ENCODE measurements at places on chromosomes 3 and 15.

DNA sequence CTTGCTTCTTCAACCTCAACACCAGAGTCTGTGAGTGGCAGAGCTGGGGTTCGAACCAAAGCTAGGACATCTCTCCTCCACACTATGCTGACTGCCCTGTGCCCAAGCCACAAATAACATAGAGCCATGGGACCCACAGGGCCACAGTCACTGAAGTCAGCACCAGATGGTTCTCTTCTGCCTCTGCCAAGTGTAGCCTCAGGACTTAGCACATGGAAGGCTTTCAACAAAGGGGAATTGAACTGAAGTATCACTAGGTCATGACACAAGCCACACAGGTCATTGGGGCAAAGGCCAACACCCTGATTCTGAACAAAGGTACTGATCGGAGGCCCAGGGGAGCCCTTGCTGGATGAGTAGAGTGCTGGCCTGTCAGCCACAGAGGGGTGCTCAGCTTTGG is 83.6 kb downstream of the BDH1 start:
- DNase-seq: no peak

DNA sequence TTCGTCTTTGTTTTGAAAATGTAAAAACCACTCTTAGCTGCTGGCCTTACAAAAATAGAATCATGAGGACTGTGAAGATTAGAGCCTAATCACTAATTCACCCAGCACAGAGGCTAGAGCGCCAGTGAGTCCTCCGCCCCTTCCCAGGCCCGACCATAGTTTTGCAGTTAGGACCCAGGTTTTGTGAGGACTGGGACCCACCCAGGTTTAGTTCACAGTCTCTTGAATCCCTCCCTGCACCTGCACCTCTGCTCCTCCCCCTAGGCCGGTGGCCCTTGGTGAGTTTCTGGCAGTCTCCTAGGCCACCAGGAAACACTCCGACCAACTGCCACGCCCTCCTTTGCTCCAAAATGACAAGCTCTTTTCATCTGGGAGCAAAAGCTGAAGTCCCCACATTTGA is 136.0 kb upstream of the CCDC54 start:
- DNase-seq: no peak

DNA sequence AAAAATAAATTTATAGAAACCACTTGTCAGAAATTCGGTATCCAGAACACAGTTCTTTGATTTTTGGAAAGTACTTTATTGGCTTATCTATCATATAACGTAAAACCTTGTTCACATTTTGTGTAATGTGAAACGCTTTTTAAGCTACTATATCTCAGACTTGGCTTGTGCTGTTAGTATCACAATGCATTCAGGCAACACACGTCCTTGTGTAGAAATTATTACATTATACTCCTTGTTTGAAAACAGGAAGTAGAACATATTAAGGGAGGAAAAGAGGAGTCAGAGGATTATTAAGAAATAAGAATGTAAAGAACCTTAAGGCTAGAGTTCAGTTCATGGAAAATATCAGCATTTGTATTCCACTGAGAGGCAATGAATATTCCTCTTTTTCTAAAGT is 1.6 kb downstream of the DNAJC13 start:
- no peak for DNase-seq

GRCh38 chr15:92885224-92886041 is 14.7 kb upstream of the CHD2 start:
- DNase-seq: no peak

GRCh38 chr15:89401631-89402517 is 67.2 kb upstream of the POLG start:
- DNase-seq: no peak

GRCh38 chr3:25768851-25769250 is 14.4 kb downstream of the NGLY1 start:
- no peak for DNase-seq

DNA sequence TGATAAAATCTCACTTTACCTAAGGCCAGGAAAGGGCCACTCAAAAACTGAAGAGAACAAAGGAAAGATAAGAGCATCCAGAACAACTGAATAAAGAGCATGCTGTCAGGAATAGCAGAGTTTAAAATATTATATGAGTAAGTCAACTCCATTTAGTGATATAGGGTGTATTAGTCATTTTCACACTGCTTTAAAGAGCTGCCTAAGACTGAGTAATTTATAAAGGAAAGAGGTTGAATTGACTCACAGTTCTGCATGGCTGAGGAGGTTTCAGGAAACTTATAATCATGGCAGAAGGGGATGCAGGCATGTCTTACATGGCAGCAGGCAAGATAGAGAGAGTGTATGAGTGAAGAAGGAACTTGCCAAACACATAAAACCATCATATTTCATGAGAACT is 778.0 kb upstream of the NECTIN3 start:
- no peak for DNase-seq

DNA sequence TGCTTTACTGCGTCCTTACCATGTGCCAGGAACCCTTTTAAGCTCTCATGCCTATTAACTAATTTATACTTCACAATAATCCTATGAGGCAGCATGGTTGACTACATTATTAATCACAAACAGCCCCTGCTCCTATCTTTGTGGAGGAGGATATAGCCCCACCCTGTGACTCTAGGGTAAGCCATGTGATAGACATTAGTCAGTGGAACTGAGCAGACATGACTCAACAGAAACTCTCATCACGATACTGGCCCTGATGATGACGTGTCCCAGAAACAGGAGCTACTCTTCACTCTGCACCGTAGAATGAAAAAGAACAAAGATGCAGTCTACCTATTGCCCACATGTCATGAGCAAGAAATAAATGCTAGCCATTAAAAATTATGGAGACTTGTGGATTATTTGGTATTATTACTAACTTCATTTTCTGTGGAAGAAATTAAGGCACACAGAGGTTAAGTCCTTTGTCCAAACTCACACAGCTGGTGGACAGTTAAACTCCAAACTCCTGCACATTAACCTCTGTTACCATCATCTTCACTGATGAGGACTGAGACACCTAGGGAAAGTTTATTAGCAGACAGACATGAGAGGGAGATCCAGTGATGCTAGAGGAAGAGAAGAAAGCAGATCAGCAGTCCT is 51.2 kb downstream of the CFAP20DC start:
- DNase-seq: no peak

Data from activated effector memory CD4-positive, alpha-beta T cell treated with Interleukin-2 at 50 U/mL for 16 hours (primary cell).